Fibroblast of pulmonary artery (primary cell): ENCODE measurements at places on chromosomes 13 and 19.
A peak's percentile ranks its signal among the peaks of the same experiment; 100 is the strongest.

DNA sequence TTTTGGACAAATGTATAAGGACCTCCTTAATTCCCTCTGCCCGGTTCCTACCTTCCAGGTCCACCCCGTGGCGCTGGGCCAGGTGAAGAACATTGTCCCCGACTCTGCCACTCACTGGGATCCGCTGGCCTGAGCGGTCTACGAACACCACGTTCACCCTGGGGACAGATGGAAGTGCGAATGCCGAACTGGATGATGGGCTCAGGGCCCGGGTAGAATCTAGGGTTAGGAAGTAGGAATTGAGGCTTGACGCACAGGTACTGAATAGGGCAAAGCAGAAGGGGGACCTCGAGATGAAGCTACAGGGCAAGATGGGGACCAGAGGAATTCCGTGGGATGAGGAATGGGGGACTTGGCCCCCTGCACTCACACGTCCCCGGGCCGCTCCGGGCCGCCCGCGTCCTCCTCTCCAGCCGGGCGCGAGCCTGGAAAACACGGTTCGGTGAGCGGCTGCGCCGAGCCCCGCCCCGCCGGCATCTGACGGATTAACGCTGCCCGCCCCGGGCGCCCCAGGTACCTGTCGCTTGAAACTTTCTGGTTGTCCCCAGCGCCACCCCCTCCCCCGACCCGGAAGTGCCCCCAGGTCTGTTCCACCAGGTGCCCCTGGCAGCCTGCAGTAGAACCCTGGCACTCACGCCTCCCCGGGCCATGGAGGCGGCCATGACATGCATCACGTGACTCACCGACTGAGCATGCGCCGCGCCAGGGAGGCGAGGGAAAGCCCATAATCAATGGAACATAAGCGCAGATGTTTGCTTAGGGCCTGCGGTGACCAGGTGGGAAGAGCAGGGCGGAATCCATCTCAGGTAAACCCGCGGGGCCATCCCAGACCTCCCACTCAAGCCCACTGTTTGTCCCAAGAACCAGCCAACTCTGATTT lies at the start of gene FDX2:
FDX2 (minus strand) TSS at position 681 of the 880 bp plus-strand sequence; CDS start at position 662, 19 bp downstream.
- DNase-seq: peak; percentile 78

- no peak for DNase-seq
Observed at GRCh38 chr13:60229708-60230272, 66.1 kb upstream of the DIAPH3 start.

DNA sequence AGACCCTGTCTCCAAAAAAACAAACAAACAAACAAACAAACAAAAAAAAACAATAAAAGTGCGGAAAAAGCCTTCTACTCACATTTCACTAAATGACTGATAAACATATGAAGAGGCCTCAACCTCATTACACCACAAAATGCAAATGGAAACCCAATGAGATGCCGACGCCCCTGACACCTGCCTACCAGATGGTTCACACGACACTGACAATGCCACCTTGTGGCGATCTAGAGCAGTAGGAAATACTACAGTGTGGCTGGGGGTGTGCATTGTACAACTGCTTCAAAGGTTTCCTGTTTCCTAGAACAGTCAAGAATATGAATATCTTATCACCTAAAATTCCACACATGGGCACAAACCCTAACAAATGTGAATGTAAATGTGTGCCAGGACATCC lies 14.0 kb downstream of the SCGB2B2 start:
- peak; percentile 6 for DNase-seq

DNA sequence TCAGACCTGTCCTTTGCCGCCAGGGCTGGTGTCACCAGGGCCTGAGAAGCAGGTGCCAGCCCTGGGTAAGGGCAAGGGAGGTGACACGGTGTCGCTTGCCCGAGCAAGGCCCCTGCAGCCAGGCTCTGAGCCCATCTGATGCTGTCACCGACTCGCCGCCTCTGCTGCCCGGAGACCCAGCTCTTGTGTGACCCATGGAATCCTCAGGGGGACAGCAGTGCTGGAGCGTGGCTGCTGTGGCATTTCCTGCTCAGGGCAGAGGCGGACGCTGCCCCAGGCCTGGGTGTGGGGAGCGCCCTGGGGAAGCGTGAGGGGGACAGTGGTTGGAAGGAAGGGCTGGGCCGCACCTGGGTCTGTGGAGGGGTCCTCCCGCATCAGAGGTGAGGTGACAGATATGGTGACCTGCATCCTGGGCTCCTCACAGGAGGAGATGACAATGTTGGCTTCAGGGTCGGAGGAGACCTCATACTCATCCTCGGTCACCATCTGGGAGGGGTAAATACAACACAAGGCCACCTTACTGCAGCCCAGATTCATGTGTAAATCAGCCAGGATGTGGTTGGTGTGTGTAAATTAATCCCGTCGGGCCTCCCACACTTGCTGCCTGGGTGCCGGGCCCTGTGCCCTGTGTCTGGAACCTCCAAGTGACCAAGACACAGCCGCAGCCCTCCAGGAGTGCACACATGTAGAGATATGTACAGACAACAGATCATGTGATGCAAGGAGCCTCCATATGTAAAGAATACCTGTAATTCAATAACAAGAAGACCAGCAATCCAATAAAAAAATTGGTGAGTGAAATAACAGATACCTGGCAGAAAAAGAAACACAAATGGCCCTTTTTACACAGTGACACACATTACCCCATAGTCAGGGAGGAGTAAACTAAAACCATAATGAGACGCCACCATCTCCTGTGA lies 27.6 kb upstream of the MATK start:
- no peak for DNase-seq

- DNase-seq: no peak
Observed at GRCh38 chr19:23222998-23223652, 27.1 kb downstream of the ZNF724 start.
